ENCODE measurements at places on chromosomes 6 and 20.

- no peak for DNase-seq
Observed at GRCh38 chr6:117906507-117906957, 532 bp upstream of the SLC35F1 start.

- no peak for DNase-seq
Observed at GRCh38 chr6:158627940-158628211, 16.7 kb downstream of the DYNLT1 start.

GRCh38 chr6:5204376-5204775 is 56.4 kb downstream of the LYRM4 start:
- DNase-seq: no peak

- DNase-seq: no peak
Observed at GRCh38 chr6:52251113-52251512, 6.8 kb upstream of the IL17F start.

GRCh38 chr6:162733489-162733888 is 5.7 kb downstream of the PACRG start:
- no peak for DNase-seq

- DNase-seq: peak; percentile 23
Observed at GRCh38 chr6:79239536-79240168, 5.2 kb upstream of the HMGN3 start.

DNA sequence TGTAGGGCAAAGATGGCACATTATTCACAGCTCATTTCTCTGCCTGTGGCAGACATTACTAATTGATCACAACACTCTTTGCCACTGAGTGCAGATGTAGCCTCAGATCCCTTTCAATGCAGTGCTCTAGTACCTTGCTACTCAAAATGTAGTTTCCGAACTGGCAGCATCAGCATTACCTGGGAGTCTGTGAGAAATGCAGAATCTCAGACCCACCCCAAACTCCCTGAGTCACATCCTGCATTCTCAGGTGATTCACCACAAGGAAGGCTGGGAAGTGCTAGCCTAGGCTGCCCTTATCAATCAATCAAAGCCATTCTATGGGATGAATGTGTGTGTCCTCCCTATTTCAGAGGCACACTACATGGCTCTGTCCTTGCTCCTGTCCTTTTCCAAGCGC is 58.5 kb downstream of the PCNA start:
- DNase-seq: peak; percentile 60

DNA sequence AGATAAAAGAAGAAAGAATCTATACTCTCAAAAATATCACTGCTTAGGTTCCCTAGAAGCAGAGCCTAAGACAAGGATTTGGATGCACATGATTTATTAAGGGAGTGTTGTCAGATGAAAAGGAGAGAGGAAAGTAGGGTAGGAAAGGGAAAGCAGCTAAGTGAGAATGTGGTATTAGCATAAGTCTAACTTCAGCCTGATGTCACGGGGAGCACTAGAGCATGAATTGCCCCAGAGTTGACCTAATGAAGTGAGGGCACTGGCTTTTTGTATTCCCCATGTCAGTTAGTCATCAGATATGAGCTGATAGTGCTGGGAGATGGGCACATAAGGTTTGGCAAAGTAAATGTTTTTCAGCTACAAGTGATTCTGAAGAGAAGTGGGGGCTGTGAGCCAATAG is 129.0 kb upstream of the THEMIS start:
- DNase-seq: no peak

DNA sequence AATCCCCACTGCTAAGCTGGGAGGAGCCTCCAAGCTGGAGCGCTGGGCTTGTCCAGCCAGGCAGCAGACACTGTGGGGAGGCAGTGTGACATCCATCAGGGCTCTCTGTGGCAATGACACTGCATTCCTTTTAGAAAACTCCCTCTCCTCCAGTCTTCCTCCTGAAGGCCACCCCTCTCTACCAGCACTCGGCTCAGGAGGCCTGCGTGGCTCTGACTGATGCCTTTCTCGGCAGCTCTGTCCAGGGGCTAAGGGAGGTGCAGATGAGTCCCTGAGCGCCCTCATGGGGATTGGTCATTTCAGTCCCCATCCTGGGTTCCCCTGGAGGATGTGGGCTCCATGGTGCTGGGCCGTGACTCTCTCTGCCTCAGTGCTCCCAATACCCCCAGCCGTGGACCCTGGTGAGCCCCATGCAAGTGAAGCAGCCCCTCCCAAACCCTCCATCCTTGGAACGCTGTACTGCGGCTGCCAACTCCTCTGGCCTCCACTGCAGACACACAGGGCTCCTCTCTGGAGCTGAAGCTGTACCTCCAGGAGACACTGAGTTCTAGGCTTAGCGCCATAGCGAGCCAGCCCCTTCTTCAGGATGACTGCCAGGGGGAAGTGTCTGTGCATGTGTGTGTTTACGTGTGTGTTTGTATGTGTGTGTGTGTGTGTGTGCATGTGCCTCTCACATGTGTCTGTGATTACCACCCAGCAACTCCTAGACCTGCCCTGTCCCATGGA is 209.6 kb downstream of the ERMARD start:
- DNase-seq: no peak

DNA sequence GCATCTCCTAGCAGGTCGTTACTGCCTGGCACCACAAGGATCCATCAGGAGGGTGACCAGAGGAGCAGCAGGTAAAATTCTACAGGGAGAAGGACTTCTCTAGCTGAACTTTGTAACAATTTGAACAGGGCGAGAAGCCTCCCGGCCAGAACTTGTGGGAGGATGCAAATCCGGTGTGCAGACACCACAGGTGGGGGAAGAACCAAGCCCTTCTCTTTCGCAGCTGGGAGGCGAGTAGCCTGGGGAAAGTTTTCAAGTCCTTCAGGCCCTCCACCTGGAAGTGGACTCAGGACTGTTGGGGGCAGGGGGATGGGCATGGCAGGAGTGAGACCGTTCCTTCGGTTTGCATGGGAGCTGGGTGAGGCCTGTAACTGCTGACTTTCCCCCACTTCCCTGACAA is 42.7 kb upstream of the FAM210B start:
- DNase-seq: no peak

- peak; percentile 42 for DNase-seq
Observed at GRCh38 chr6:158629367-158630221, 14.9 kb downstream of the DYNLT1 start.

- DNase-seq: no peak
Observed at GRCh38 chr6:124303971-124304370, 500.3 kb downstream of the NKAIN2 start.

DNA sequence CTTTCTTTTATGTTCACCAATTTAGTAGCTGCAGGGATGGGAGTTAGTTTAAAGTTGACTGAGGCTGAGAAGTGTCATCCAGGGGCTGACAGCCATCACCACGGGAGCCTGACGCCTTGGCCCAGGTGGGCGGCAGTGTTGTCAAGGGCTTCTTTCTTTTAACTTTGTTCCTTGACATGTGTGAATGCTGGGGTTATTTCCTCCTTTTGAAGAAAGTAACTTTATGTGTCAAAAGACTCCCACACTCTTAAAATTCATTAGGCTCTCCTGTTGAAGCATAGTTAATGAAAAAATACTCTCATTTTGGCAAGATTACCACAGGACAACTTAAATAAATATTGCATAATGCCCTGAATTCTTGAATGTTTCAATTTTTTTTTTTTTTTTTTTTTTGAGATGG is 50.0 kb downstream of the SASH1 start:
- no peak for DNase-seq

DNA sequence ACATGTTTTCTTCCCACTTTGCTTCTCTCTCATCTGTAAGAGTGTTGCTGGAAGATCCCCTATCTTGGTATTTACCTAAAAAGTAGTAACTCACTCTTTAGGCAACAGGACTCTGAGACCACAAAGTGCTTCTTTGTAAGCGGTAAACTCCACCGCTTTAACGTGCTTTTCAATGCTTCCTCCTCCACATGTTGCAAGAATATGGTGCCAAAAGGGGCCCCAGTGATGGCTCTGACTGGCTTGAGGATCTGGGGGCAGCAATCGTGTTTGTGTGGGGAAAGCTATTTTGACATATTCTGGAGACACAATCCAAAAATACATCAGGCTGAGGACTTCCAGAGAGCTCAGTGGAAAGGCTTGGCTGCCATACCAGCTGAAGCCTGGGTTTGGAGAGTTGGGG is 12.4 kb upstream of the CPNE5 start:
- no peak for DNase-seq

GRCh38 chr6:135941275-135942025 is 89.9 kb downstream of the PDE7B start:
- DNase-seq: no peak

DNA sequence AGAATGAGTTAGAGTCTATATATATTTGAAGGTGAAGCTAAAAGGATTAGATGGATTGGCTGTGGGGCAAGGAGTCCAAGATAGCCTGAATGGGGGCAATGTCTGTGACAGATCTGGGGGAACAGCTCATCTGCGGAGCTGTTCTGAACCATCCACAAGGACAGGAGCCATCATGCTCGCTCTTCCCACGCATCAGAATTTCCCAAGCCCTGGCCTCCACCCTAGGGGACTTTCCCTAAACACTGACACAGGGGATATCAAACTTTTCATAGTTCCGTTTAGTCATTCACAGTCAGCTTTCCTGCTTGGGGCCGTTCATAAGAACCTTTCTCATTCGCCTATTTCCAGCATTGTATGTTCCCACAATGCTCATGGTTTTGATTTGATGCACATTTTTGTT is 37.6 kb upstream of the CCN6 start:
- no peak for DNase-seq

DNA sequence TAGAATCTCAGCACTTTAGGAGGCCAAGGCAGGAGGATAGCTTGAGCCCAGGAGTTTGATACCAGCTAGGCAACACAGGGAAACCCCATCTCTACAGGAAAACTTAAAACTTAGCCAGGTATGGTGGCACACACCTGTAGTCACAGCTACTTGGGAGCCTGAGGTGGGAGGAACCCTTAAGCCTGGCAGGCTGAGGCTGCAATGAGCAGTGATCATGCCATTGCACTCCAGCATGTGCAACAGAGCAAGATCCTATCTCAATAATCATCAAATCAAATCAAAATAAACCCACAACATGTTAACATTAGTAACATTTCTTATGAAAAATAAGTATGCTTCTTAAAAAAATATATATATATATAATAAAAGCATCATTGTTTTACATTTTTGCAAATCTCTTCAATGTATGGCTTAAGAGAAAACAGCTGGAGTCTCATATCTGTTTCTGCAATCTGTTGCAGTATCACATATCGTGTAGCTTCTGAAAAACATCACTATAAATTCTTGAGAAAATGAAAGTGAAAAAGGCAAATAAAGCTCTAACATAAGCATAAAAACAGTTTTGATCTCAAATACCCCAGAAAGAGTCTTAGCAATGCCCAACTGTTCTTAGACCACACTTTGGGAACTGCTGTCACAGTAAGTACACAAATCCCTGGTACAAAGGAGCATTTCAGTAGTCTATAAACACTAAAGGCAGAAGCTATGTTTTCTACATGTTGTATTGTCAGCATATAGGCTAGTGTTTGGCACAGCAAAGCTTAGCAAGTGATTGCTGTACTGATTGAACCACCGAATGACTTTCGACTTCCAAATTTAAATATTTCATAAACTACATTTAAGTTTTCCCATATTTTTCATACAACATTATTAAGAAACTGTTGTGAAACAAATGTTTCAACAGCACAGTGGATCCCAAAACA is 8.0 kb downstream of the MMUT start:
- no peak for DNase-seq

- DNase-seq: no peak
Observed at GRCh38 chr6:31737991-31738979, 1.5 kb upstream of the MSH5 start.

- DNase-seq: no peak
Observed at GRCh38 chr6:13794184-13794583, 20.2 kb downstream of the MCUR1 start.

DNA sequence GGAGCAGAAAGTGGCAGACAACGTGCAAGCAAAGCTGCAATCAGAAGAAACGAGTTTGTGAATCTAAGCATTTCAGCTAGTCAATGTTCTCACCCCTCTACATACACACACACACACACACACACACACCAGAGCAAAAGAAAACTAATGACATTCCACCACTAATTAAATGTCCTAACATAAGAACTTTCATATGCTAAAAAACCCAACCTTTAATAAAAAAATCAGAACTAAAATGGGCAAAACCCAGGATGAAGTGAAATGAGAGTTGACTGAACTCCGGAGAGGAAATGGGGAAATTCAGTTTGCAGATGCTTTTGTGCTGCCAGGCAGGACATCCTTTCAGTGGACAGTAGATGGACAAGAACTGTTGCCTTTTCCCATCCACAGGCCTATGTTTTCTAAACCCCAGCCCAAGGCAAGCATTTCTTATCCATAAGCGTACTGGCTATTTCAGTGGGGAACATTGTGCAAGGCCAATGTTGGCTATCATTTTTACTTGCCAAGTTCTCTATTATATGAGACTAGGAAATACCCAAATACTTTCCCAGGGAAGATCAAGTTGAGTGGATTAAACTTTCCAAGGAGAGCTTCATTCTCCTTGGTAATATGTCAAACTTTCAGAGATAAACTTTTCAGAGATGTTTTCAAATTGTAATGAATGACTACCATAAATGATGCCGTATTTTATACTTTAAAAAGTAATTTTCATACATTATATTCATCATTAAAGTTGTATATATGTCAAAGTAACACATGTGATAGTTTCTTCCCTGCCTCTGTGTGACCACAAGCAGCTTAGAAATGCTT is 27.3 kb downstream of the RIN2 start:
- peak; percentile 23 for DNase-seq

DNA sequence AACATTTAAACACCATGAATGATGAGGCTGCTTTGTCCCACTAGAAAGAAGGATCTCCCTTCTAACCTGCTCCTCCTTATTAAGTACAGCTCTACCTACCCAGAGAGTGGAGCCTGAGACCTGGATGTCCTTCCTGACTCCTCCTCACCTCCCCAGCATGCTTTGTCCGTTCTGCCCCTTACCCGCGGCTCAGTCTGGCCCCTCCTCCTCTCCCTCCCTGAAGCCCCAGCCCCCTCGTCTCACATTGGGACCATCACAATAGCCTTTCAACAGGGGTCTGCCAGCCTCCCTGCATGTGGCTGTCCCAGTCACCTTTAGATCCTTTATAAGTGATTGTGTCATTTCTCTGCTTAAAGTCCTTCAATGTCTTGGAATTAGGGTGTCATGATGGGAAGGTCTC is 72.5 kb downstream of the DZANK1 start:
- no peak for DNase-seq

DNA sequence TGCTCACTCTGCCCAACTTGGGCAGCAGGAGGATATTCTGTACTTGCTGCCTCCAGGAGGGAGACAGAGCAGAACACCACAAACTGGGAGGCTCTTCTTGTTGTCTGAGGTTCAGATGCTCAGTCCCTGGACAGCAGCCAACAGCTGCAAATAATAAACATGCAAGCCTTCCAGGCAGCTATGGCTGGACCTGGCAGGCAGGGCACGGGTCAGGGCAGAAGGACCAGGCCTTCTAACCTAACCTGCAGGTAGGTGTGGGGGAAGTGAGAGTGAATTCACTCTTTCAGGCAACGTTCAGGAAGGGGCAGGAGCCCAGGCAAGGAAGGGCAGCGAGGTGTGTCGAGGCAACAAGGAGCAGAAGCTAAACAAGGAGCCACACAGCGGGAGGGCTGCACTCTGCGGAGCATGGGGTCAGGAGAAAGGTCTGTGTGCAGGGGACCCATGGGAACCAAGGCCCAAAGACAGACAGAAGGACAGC is 31.5 kb downstream of the NINL start:
- no peak for DNase-seq

GRCh38 chr6:11774426-11774825 is 4.2 kb downstream of the ADTRP start:
- DNase-seq: no peak
